ENCODE measurements at places on chromosomes 7 and 10.

GRCh38 chr10:58735087-58735486, 222.4 kb downstream of the BICC1 start:
- DNase-seq: no peak

DNA sequence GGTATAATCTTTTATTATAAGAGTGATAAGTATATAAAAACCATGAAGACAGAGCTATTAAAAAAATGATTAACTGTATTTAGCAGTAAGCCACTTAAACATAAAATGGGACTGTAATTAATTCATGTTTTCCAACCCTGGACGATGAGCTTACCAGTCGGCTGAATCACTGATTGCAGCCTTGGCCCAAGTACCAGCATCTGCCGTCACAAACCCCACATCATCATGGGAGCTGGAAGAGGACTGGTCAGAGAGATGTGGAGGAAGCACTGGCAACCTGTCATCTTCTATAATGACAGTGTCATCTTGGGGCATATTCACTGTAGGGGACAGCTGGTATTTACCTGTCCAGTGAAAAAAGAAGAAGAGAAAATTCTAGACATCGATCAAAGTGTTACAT, 473.6 kb downstream of the PARD3 start:
- DNase-seq: no peak

- no peak for DNase-seq
Observed at GRCh38 chr10:94183666-94184264, 179.0 kb downstream of the NOC3L start.

- DNase-seq: no peak
Observed at GRCh38 chr7:45702751-45703150, 128.6 kb downstream of the ADCY1 start.

GRCh38 chr10:85319826-85320225, 991.4 kb downstream of the CCSER2 start:
- DNase-seq: no peak

DNA sequence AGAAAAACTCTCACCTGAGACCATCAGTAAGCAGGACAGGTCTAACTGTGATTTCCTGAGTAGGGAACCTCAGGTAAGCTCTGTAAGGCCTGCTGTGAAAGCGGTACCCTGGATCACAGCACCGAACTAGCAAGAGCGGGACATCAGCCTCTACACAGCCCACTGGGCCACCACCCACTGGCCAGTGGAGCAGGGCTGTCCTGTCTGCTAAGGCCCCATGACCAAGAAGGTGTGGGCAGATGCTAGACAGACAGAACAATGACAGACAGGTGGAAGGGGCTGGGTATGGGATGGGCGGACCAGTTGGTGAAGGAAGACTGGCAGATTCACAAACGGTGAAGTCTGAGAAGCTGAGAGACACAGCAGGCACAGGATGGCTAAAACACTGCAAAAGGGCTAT, 79.4 kb upstream of the DDC start:
- no peak for DNase-seq

DNA sequence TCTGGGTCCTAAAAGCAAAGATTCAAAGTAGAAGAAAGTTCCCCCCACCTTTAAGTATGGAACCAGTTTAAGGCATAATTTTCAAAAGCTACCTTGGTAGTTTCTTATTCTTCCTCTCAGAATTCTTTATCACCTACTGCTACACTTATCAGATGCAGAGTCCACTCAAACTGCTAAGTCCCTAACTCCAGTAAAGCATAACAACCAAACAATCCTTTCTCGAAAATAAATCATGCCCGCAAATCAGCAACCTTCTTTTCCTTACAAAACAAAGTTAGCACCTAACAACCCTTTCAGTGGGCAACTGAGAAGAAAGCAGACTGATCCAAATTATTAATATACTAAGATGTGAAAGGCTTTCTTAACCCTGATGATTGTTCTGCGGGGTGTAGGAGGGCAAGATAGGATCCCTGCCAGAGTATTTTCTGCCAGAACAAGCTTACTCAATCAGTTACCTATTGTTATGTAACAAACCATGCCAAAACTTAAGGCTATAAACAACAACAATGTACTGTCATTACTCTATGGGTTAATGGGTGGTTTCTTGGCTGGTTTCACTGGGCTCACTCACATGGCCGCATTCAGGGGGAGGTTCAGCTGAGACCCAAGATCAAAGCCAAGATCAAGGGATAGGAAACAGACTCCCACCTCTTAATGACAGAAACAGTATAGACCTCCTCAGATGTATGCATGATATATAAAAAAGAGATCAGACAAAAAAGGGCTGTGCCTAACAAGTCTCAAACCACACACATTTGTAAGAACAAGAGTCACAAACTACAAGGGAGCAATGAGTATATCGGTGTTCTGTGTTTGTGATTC, 42.0 kb downstream of the CCDC6 start:
- no peak for DNase-seq

DNA sequence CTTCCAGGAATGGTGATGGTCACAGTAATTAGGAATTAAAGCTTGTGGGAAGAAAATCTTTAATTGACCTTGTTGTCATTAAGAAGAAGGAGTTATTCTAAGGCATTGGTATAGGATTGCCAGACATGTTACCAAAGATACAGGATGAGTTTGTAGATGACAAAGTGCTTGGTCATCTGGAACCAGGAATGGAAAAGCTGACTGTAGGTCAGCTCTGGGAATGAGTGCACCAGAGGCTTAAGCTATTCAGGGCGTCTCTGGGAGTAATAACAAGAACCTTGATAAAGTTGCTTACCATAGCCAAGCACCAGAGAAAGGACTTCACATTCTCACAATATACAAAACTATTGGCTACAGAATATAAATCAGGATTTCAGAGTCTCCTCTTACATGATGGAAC, 89.0 kb downstream of the PHTF2 start:
- no peak for DNase-seq

Measured in GM12892 (cell line).